D341Med (cell line): ENCODE measurements at places on chromosomes 1 and 21.

DNA sequence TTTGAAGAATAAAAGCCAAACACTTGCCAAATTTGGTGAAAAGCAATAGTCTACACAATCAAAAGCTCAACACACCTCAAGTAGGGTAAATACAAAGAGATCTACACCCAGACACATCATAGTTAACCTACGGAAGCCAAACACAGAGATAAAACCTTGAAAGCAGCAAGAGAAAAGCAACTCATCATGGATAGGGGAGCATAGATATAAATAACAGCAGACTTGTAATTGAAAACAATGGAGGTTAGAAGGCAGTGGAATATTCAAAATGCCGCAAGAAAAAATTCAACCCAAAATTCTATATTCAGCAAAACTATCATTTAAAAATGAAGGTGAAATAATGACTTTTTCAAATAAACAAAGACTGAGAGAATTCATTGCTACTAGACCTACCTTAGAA is 105.1 kb downstream of the ITSN1 start:
- no peak for DNase-seq

GRCh38 chr21:25838809-25839208 is 104.0 kb downstream of the GABPA start:
- DNase-seq, result no peak

DNA sequence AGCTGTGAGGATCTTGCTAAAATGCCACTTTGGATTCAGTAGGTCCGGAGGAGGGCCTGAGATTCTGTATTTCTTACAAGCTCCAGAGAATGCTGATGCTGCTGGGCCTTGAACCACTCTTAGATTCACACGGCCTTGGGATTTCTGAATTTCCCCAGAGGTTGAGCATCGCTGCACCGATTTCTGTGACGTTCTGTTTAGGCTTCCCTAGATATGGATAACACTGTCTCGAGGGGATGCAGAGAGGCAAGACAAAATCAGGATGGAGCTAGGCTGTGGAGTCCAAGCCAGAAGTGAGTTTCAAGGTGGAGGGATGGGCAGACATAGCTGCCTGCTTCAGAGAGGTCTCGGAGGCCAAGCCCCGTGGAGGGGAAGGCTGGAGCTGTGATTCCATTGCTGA is 415.9 kb upstream of the PROX1 start:
- no peak for DNase-seq

GRCh38 chr1:242240077-242240476 is 241.2 kb upstream of the MAP1LC3C start:
- no peak for DNase-seq

- DNase-seq, result no peak
Observed at GRCh38 chr1:186629341-186629740, 50.9 kb downstream of the PTGS2 start.

- no peak for DNase-seq
Observed at GRCh38 chr1:46072975-46073374, 59.5 kb downstream of the PIK3R3 start.

GRCh38 chr1:165483412-165483811 is 38.5 kb upstream of the RXRG start:
- DNase-seq, result no peak

DNA sequence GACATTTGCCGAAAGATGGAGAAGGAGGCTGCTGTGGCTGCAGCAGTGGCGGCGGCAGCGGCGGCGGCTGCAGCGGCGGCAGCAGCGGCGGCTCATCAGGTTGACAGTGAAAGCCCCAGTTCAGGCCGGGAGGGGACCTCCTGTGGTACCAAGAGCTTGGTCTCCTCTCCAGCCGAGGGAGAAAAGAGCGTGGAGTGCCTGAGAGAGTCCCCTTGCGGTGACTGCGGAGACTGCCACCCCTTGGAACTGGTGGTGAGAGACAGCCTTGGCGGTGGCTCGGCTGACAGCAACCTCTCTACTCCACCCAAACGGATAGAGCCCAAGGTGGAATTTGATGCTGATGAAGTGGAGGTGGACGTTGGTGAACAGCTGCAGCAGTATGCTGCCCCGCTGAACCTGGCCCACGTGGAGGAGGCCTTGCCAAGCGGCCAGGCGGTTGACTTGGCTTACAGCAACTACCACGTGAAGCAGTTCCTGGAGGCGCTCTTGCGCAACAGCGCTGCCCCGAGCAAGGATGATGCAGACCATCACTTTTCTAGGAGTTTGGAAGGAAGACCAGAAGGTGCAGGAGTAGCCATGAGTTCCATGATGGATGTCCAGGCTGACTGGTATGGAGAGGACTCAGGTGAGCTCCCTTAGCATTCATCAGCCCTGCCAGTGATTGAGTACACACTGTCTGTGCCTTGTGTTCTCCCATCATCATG is 6.3 kb downstream of the ZBTB8B start:
- DNase-seq, result peak; percentile 48

GRCh38 chr1:6506210-6507036 is 15.0 kb upstream of the PLEKHG5 start:
- DNase-seq, result no peak

DNA sequence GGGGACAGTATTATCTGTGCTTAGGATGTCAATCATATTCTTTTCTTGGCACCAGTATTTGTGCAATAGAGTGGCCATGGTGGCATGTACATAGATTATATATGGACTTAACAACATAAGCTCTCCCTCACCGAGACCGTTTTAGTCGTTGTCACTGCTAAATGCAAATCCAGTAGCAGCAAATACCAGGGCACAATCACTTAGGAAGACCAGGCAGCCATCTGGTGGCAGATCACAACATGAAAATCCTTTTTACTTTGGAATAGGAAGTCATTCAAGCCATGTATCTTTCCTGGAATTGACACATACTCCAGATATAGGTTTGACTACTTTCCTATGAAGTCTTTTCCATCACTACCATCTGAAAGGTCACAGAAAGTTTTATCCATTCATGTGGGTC is 53.2 kb upstream of the C1orf87 start:
- DNase-seq, result no peak

DNA sequence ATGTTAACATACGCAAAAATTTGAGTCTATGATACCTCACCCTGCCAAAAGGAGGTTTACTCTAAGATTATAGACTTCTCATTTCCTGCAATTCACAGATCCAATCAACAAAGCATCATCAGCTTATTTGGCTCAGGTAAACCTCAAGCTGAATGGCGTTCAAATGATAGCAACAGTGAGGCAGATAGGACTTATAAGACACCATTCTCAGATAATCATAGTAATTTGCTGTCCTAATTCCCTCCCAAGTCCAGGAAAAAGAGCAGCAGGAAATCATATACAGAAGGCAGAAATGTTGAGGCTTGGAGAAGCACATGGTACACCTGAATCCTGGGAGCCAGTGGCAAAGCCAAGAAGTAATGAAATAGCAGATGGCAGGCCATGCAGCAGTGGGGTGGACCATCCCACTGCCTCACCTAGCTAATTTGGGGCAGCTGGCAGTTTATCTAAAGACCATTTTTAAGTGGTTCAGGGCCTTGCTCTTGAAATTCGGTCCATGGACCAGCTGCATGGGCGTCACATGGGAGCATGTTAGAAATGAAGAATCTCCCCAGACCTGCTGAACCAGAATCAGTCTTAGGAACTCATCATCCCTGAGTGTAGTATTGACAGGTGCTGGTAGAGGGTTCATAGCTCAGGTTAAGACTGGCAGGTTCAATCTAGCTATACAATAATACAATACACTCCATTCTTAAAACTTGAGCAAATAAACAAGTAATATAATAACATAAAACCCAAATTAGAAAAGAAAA is 57.7 kb downstream of the ASTN1 start:
- no peak for DNase-seq

GRCh38 chr1:236795035-236795756 is at the start of gene MTR:
Gene MTR (plus strand): TSS chr1:236795292. CDS start chr1:236795704, 412 bp downstream.
- peak; percentile 99 for DNase-seq

DNA sequence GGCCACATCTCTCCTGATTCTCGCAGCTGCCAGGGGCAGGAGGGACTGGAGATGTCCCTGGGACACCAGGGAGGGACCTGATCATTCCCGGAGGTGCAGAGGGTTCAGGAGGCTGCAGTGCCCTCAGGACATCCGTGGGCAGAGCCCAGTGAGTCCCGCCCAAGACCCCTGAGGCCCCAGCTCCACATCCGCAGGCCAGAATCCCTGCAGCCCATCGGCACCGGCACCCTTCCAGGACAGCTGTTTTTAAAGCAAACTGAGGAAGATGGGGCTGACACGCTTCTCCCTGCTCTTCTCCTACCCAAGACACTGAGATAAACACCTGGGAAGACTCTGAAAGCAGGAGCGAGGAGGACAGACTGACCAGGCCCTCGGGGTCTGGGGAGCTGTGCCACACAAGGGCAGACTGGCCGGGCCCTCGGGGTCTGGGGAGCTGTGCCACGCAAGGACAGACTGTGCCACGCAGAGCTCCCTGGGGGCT is 25.5 kb downstream of the SLC19A1 start:
- DNase-seq, result no peak

GRCh38 chr21:45109831-45110492 is 35.6 kb downstream of the ADARB1 start:
- no peak for DNase-seq

- no peak for DNase-seq
Observed at GRCh38 chr1:239025223-239025622, 361.1 kb upstream of the CHRM3 start.

GRCh38 chr1:15833069-15833679 is 14.3 kb upstream of the SPEN start:
- DNase-seq, result no peak

GRCh38 chr1:228316589-228317387 is 89.8 kb downstream of the TRIM11 start:
- no peak for DNase-seq

- no peak for DNase-seq
Observed at GRCh38 chr1:41025979-41026819, 4.7 kb upstream of the SLFNL1 start.

DNA sequence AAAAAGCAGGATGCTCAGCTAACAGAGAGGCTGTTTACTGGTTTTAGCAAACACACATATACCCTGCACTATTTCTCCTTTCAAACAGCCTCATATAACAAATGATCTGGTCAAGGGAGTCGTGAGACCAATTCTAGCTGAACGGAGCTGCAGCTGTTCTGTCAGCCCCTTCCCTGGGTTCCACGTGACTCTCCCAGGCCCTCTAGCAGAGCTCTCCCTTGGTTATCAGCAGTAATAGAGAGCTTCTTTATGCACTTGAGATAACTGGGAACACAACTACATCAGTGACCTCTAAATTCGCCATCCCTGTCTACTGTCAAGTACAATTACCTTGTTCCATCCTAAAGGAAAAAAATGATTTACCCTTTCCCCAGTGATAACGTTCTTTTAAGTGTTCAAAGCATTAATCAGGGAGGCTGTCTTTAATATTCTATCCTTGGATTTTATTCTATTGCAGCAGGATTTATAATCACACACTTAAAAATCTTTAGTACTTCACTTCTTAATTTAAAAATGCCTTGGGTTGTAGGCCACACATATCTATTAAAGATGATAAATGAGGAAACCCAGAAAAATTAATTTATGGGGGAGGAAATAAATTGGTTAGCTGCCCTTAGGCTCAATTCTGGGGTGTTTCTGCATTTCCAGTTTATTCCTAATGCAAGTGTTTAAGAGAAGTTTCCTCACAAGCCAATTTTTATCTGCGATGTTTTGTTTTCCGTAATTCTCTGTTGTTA is 28.2 kb downstream of the PTGER3 start:
- DNase-seq, result no peak

- no peak for DNase-seq
Observed at GRCh38 chr1:226717256-226717909, 21.7 kb downstream of the ITPKB start.

DNA sequence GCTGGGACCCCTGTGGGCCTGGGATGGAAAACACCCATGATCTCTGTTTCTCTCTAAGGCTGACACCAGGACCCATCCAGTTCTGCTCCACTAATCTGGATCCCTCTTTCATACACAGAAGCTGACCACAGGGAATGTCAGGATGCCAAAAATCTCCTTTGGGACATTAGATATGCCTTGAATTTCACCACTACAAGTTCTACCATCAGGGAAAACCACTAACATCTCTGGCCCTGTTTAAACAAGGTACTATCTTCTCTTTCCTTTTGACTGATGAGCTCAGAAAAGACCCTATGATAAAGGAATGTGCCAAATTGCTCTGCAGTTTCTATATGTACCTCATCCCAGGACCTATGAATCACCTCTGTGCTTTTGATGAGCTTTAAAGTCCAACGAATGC is 10.2 kb upstream of the PLXNA2 start:
- DNase-seq, result no peak

DNA sequence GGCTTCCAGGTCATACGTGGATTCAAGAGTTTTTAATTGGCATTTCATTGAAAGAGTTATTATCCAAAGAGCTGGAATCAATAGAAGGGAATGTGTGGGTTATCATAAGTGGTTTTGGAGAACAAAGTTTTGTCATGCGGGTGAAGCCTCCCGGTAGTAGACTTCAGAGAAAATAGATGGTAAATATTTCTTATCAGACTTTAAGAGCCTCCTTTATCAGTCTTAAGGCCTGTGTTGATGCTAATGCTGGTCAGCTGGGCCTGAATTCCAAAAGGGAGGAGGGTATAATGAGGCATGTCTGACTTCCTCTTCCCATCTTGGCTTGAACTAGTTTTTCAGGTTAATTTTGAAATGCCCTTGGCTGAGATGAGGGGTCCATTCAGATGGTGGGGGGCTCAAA is 89.7 kb downstream of the ITSN1 start:
- DNase-seq, result no peak

GRCh38 chr21:16125274-16125673 is 395.5 kb downstream of the USP25 start:
- no peak for DNase-seq

DNA sequence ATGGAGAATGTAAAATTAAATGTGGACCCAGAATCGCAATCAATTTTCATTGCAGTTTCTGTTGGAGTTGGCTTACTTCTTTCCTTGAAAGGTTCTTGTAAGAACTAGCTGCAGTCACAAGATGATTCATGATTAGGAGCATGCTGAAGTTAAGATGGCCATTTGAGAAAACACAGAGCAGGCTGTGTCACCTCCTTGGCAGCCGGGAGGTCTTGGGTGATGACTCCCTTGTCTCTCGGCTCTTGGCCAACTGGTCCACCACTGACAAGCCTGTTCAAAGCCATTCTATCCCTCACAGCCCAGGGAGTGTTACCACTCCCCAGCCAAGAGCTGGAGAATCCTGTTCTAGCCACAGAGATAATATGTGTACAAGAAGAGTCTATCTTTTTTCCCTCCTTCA is 40.6 kb downstream of the OPTC start:
- no peak for DNase-seq
